ENCODE measurements at places on chromosomes 5 and 9. TPM values are rescaled to one million over a fixed set of nuclear protein-coding genes. Genes with fewer than 3 reads are reported as not detected.

Gene PLCXD3
- 19.3 TPM for total RNA-seq

DNA sequence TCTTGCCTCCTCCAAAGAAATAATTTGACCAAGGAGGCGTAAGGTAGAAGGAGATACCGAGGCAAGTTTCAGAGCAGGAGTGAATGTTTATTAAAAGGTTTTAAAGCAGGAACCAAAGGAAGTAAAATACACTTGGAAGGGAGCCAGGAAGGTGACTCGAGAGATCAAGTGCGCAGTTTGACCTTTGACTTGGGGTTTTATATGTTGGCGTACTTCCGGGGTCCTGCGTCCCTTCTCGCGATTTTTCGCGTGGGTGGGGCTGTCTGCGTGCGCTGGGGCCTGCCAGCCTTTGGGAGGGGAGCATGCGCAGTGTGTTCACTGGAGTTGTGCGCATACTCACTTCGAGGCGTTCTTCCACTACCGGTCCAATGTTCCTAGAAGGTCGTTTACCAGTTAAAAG is 166.0 kb upstream of the IRX2 start:
- no peaks in the 10 kb centered on the region for H3K36me3 ChIP-seq
- no peak overlapping the region for H3K27ac ChIP-seq
- H3K4me3 ChIP-seq, result no peak overlapping the region
- H3K4me1 ChIP-seq, result no peaks in the 10 kb centered on the region
- no peak for DNase-seq
- H3K27me3 ChIP-seq, result no peaks in the 10 kb centered on the region

DNA sequence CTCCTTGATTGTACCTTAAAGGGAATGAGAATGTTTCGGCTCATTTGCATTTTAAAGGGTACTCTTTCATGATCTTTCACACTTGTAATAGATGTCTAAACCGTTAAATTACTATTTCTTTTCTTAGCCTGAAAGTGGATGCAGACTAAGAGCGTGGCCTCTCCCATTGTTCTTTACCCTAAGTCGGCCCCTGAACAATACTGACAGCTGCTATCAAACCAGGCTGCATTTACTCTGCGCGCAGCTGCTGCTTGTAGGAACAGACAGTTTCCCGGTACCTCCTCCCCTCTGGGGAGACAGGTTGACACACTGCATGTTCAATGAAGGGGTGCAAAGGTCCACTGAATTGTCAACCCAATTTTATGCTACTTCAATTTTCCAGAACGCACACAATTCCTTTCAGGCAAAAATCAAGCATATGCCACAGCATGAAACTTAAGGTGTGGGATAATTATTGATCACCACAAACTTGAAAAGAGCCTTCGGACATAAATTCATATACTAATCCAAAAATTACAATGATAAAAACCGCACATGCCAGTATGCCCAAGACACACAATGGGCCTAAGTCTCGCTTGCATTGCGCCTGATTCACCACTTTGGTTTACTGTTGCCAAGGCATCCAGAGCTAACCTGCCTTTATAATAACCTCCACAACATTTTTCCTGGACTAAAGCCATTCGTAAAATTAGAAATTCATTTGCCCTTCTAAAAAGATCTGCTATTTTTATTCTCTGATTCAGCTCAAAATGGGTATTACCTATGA is 39.7 kb downstream of the TLE1 start:
- no peak overlapping the region for H3K4me3 ChIP-seq
- DNase-seq, result no peak
- H3K27me3 ChIP-seq, result peaks cover 92% of the 10 kb centered on the region
- H3K36me3 ChIP-seq, result no peaks in the 10 kb centered on the region

Gene PTGER4
- 0.99 TPM for total RNA-seq

DNA sequence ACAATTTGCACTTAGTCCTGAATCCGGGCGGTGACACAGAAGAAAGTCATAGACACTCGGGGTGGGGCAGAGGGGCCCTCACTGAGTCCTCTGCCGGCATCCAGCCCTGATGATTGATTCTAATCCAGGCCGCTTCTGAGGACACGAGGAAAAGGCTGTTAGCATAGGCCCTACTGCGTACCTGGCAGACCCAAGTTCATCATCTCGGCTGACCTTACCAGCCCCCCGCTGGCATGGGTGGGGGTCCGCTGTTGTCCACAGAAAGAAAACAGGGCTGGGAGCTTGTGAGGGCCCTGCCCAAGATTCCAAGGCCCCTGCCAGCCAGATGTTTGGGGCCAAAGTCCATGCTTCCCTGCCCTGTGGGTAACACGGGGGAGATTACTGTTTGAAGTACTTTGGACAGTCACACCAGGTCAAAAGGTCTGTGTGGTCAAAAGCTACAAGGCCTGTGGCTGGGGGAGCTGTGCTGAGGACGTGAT is 24.5 kb downstream of the ERGIC1 start:
- H3K4me3 ChIP-seq, result no peak overlapping the region
- H3K27ac ChIP-seq, result peak overlapping the region; percentile 82
- H3K36me3 ChIP-seq, result no peaks in the 10 kb centered on the region
- peaks cover 15% of the 10 kb centered on the region for H3K4me1 ChIP-seq
- no peak for DNase-seq

DNA sequence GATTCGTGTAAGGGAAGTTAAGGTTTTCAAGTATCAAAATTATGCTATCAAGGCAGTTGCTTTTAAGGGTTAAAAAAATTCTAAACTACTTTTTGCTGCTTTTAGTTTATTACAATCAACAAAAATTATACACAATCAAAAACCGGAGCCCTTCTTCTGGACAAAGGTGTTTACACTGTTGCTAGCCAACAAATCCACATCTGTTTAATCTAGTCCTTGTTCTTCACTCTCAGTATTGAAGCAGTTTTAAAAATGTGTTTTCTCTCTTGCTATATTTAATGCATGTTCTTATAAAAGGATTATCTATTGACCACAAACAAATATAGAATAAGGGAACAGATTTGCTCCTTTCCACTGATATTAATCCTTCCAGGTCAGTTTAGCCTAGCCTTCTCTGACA is 2.5 kb downstream of the FEM1C start:
- H3K4me1 ChIP-seq, result peaks cover 38% of the 10 kb centered on the region
- peak; percentile 27 for DNase-seq
- peak overlapping the region; percentile 94 for H3K27ac ChIP-seq
- H3K4me3 ChIP-seq, result peak overlapping the region; percentile 90

DNA sequence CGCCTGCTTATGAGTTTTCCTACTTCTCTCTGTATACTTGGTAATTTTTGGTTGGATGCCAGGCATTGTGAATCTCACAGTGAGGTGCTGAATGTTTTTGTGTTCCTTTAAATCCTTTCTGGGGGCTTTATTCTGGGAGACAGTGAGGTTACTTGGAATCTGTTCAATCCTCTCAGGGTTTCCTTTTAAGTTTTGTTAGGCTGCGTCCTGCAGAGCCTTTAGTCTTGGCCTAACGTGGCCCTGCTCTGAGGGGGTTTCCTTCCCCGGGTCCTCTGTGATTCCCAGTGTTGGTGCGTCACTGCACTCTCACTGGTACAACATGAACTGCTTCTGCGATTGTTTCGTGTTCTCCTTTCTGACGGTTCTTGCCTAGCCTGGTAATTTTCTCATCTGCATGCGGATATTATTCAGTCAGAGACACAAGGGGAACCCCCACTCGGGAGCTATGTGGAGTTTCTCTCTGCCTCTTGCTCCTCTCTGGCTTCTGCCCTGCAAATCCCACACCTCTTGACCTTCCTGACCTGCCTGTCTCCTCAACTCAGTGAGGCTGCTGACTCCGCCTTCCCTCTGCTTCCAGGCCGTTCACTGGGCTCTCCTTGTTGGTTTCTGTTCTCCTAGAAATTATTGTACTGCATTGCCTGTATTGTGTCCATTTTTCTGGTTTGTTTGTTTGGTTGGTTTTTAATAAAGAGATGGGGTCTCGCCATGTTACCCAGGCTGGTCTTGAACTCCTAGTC is 128.1 kb downstream of the DAB2IP start:
- peaks cover 27% of the 10 kb centered on the region for H3K4me1 ChIP-seq
- H3K4me3 ChIP-seq, result no peak overlapping the region
- H3K27ac ChIP-seq, result peak overlapping the region; percentile 90
- DNase-seq, result peak; percentile 79
- no peaks in the 10 kb centered on the region for H3K27me3 ChIP-seq
- H3K36me3 ChIP-seq, result peaks cover 33% of the 10 kb centered on the region

DNA sequence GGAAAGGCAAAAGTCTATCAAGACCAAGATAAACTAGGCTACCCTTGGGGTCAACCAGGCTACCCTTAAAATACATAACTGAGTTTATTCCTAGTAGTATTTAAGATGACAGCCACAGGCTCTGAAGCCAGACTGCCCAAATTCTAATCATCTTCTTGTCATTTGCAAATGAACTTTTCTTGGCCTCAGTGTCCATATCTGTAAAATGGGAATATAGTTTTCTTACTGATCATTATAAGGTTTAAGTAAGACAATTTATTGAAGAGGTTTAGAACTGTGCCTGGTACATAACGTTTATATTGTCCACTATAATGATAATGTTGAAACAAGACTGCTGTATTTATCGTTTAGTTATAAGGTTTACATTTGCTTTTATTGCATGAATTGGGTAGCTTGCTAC is 112.5 kb downstream of the SLC12A2 start:
- no peaks in the 10 kb centered on the region for H3K36me3 ChIP-seq
- peaks cover 6% of the 10 kb centered on the region for H3K4me1 ChIP-seq
- DNase-seq, result no peak

DNA sequence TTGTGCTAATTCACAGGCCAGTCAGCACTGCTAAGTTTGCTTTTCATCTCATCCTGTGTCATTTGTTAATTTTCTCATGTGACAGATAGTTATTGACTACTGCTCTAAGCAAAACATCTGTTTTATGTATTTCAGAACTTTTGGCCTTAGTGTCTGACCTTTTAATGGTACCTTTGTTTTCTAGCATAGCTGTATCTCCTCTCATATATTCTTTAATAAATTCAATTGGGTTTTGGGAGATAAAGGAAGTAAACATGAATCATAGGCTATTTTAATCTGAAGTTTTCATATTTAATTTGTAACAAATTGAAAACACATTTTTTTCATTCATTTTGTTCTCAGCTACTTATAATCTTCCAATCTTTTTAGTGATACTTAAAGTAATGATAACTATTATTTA is 13.1 kb downstream of the NDUFAF2 start:
- DNase-seq, result no peak
- H3K4me3 ChIP-seq, result no peak overlapping the region
- no peaks in the 10 kb centered on the region for H3K36me3 ChIP-seq
- H3K4me1 ChIP-seq, result no peaks in the 10 kb centered on the region
- no peak overlapping the region for H3K27ac ChIP-seq

Gene SLC27A6
- total RNA-seq, result 41.3 TPM

Gene MSX2
- 104 TPM for total RNA-seq

All from cardiac muscle cell (in vitro differentiated cells and primary cell).